Cardiac septum (tissue), 1 donor: ENCODE measurements at places on chromosomes 1 and 21. TPM values are rescaled to one million over a fixed set of nuclear protein-coding genes. Genes with fewer than 3 reads are reported as not detected.

Gene MCOLN3
- 0.94 TPM for total RNA-seq

Gene KPRP
- not detected for total RNA-seq

Gene UMODL1
- not detected for total RNA-seq

Gene FAM72A
- total RNA-seq: 0.35 TPM
